C1 segment of cervical spinal cord (tissue), 14 donors: ENCODE measurements at places on chromosomes 11 and 22.

DNA sequence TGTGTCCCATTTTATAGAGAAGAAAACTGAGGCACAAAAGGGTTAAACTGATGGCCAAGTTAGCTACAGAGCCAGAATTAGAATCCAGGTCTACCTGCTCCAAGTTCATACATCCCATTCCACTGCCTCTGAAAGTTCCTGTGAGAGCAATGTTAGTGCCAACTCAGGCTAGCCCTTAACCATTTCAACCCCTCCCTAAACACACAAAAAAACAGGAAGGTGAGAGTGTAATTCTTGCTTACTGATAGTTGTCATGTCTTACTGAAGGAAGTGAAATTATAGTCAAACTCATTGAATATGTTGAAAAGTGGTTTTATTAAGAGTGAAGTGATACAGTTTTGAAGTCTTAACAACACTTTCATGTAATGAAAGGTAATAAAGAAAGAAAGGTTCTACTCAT lies 2.9 kb upstream of the E2F8 start:
- no peak for DNase-seq

DNA sequence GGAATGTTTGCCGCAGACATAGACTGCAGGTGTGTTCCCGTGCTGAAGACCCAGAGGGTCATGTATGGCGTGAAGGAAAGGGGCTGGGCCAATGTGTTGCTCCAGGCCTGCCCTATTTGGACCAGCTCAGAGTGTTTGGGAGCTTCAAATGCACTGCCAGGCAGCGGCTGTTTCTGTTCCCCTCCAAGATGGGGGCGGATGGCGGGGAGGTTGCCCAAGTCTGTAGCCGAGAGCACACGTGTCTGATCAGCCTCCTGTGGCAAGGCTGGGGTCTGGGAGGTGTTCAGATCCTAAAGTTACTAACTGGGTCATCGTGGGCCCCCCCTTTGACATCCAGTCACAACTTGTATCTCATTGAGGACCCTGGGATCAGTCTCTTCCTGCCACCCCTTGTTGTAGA lies 45.5 kb downstream of the CACNA1I start:
- DNase-seq: no peak

GRCh38 chr11:15222777-15223176 lies 108.1 kb downstream of the INSC start:
- DNase-seq: no peak

- no peak for DNase-seq
These were observed 3.4 kb upstream of the RBM4B start for GRCh38 chr11:66680966-66681645.

DNA sequence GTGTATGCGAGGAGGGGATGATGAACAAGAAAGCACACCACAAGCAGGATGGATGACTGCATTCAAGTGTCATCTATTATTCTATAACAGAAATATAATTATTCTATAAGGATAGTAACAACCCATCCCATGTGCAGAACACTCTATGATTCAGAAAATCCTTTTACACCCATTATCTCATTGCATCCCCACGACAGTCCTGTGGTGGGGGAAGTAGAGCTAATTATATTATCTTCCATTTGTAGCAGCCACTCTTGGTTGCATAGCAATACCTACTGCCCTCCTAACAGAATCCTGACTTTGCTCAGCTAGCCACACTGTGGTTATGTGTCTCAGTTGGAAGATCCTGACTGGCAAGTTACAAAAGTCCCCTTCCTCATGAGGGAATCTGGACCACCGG lies 406.5 kb upstream of the NARS2 start:
- DNase-seq: no peak

GRCh38 chr11:773425-773824 lies 3.9 kb downstream of the GATD1 start:
- no peak for DNase-seq

DNA sequence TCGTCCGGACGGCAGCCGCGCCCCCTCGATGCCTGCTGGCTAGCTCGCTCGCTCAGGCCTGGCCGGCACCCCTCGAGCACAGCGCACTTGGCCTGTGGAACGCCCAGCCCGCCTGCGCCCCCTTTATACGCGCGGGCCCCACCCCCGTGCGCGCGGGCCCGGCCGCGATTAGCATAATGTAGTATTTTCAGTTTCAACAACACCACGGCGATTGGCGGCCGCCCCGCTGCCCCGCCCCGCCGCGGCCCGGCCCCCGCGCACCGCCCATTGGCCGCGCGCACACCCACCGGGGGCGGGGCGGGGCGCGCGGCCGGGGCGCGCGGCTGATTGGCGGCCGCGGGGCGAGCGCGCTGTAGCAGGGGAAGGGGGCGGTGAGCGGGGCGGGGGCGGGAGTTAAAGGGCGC lies at the start of gene CDKN1C:
Gene CDKN1C (minus strand): TSS at position 98 of the 404 bp plus-strand sequence. CDS start 319 bp downstream, outside the sequence.
- peak; percentile 79 for DNase-seq

- no peak for DNase-seq
These were observed 45.1 kb downstream of the PTPRJ start for GRCh38 chr11:48025293-48025983.

- DNase-seq: no peak
These were observed 945.5 kb downstream of the OPCML start for GRCh38 chr11:132586801-132587200.

DNA sequence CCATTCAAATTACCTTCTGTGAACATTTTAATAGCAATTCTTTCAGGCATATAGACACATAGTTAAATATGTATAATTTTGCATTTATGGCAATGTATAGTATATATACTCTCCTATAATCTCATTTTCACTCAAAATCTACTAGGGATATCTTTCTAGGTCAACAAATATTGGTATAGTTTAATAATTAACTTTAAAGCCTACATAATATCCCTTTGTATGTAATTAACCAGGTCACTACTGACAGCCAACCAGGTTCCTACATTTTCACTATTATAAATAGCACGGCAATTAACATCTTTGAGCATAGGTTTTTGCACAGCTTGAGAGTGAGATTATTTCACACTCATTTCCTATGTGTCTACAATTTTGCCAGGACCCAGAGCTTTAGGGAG lies 15.8 kb downstream of the OR2AG2 start:
- no peak for DNase-seq

GRCh38 chr11:42237701-42238235 lies 778.3 kb upstream of the LRRC4C start:
- no peak for DNase-seq

DNA sequence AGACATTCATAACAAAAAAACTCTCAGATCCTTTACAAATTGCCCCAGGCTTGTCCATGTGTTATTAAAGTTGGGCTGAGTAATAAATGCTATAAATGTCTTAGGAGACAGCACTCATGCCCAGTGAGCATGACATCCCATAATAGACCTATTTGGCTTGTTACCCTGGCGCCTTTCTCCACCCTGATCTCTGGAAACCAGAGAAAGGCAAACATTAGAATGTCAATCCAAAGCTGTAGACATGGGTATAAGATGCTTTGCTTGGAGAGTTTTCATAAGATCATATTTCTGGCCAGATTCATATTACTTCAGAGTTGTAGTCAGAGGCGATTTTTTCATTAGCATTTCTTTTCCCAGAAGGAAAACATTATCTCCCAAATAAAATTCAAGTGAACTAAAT lies 161.3 kb upstream of the UBASH3B start:
- no peak for DNase-seq

GRCh38 chr22:22040908-22041307 lies 58.3 kb upstream of the TOP3B start:
- no peak for DNase-seq

GRCh38 chr11:396948-397548 lies 3.0 kb downstream of the PKP3 start:
- DNase-seq: peak; percentile 20

GRCh38 chr11:70696076-70696475 lies 297.7 kb downstream of the CTTN start:
- DNase-seq: no peak

GRCh38 chr11:128904656-128905344 lies 13.6 kb downstream of the KCNJ5 start:
- no peak for DNase-seq
